Fibroblast of upper back skin (primary cell): ENCODE measurements at places on chromosomes 5 and 9.

- DNase-seq = peak; percentile 89
Measured at GRCh38 chr5:82635561-82636288, 357.6 kb upstream of the RPS23 start.

- DNase-seq = no peak
Measured at GRCh38 chr5:126363658-126364057, 59.6 kb upstream of the GRAMD2B start.

- DNase-seq = no peak
Measured at GRCh38 chr9:93630806-93631411, 54.5 kb downstream of the PHF2 start.

GRCh38 chr5:132251220-132251725 is 6.2 kb upstream of the PDLIM4 start:
- no peak for DNase-seq

- DNase-seq = no peak
Measured at GRCh38 chr5:42022383-42022972, 97.4 kb downstream of the FBXO4 start.

DNA sequence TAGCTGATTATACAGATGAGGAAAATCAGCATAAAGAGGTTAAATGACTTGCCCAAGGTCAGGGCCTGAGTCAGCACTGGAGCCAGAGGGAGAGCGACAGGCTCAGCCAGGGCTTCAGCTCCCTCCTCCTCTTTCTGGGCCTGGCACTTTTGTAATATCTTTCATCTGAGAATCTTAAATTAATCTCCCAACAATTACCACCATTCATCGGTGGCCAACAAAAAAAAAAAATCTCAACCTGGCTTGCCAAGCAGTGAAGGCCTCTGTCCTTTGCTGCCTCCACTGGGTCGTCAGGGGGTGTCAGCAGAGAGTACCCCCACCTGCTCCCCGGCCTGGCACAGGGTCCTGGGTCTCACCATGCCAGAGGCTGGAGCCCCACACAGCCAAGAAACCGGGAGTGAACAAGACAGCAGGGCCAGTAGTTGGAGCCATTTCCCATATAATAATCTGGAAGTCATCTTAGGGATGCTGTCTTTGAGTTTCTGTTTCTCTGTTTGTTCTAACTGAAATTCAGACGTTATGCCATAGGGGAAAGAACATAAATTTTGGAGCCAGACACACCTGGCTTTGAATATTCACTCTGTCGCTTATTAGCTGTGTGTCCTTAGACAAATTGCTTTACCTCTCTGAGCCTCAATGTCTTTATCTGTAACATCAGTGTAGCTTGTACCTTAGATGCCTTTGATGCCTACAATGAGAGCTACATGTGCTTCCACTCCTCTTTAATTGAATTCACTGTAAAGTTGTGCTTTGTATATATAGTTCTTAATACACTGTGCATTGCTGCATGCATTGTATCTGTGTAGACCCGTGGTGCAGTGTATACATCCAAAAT is 299.9 kb upstream of the MSX2 start:
- DNase-seq = no peak

DNA sequence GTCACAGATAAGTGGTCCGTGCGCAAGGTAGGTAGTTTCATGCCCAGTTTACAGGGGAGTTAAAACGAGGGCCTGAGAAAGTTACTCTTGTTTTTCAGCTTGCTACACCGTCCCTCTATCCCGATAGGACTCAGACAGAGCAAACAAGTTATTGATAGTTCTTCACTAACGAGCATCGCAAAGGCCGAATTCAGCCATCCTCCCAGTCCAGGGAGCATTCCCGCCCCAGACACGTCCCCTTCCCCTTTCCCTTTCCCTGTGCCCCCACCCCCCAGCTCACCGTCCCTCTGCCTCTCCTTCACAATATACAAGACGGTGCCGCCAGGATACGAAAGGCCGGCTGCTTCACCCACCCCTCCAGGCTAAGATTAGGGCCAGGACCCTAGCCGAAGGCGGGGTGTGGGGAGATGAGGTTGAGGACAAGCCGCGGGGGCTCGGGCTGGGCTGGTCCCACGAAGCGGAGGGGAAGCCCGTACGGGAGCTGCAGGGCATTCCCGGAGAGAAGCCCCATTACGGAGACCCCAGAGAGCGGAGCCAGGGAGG is 599 bp downstream of the KIAA1191 start:
- peak; percentile 3 for DNase-seq

GRCh38 chr9:133861692-133862091 is 123.5 kb upstream of the SARDH start:
- DNase-seq = no peak

- DNase-seq = no peak
Measured at GRCh38 chr5:7578071-7578470, 182.1 kb downstream of the ADCY2 start.

DNA sequence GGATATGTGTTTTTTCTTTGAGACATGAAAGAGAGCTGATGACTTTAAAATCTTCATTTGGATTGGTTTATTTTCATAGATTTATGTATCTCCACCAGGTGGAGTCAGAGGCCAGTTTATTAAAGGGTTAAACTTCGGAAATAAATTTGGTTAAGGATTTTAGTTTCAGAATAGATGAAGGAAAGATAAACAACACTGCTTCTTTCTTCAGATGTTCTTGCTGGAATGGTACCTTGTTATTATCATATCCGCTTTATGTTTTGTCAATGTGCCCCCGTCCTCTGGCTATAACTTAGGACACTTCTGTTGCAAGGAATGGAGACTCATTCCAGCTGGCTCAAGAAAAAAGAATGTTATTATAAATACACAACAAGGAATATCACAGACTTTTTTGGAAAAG is 81.2 kb downstream of the ALDH1A1 start:
- peak; percentile 24 for DNase-seq

GRCh38 chr5:180837478-180837877 is 23.6 kb downstream of the ZFP62 start:
- DNase-seq = no peak

DNA sequence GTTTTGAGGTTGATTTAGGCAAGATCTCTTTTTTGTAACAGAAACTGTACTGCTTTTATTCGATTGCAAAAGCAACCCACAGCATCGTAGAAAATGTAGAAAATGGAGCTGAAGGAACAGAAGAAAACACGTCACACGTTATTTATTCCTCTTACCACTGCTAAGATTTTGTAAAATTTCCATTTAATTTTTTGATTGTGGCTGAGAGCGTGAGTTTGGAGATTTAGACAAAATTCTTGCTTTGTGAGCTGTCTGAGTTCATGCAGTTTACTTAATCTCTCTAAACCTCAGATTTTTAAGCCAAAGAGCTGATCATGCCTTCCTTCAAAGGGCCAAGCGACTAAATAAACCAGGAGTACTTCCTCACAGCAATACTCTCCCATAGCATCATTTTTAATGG is 24.8 kb downstream of the DPYSL3 start:
- DNase-seq = peak; percentile 80

DNA sequence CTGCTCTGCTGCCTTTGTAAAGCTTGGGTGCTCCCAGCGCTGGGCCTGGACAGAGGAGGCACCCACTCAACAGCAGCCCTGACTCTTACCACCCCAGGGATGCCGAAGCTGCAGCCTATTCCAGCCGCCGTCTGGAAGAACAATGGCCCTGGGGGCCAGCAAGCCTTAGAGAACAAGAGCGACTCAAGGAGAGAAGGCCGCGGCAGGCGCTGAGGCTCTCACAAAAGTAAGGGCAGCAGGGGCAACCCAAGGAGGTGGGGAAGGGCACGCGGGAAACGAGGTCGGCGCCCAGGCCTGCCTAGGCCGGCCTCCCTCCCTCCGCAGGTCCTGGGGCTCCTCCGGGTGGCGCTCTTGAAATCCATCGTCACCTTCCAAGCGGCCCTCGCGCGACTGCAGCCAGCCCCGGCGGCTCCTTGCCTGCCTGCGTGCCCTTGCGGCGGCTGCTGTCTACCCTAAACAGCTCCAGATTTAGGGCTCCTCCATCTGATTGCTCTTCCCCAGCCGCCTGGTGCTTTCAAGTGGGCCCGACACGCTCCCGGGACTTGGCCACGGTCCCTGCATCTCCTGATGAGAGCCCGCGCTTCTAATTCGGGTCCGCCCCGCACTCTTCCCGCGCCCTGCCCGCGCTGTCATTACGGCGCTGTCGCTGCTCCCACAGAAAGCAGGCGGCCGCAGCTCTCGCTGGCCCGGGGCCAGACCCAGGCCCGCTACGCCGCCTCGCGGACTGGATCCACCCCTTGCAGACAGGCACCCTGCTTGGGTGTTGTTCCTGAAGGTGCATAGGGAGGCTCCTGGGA is 213.3 kb downstream of the SEMA6A start:
- DNase-seq = peak; percentile 20

DNA sequence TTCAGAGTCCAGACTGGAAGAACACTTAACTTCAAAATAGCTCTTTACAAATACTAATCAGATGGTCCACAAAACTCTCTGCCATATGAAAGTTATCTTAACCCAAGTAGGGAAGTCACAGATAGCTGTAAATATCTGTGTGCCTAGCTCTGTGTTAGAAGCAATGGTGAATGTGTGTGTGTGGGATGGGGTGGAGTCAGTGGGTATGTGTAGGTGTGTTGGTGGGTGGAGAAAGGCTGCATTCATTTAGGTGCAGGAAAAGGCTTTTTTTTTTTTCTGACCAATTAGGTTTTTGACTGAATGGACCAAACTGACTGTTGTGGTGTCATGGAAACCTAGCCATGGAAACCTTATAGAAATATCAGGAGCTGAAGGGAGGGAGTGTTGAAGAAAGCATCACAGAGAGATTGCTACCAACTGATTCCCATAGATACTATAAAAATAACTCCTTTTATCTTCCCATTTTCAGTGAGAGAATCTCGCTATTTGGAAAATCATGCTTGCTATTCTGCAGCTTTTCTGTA is 156.2 kb upstream of the NR3C1 start:
- no peak for DNase-seq

DNA sequence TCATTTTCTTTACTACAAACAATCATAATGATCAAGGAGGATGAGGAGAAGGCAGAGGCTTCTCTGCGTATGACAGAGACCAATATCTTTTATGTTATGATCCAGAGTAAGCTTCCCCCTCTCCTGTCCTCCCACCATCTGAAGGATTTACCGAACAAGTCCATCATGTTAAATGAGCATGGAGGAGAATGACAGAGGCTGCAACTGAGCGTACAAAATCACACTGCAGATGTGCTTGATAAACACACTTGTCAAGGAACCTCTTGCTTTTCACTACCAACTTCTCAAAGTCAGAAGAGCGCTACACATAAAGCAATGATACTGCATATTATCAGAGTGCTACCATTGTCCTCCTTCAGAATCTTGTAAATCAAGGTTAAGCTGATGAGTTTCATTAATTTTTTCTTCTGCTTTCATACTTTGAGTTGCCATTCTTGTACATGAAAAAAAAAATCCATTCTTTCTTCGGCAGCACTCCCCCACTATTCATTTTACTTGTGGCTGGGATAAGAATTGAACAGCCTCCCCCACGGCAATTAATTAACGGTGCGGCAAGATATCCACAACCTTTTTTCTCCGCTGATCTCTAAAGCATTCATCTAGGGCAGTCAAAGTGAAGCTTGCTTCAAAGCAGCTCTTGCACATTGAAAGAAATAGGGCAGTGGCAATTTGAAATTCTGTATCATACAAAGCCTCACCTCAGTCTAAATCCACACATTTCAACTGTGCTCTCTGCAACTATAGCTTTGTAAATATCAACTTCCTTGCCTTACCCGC is 673.9 kb upstream of the DMAC1 start:
- DNase-seq = no peak

GRCh38 chr5:107672211-107673038 is 1.7 kb upstream of the EFNA5 start:
- peak; percentile 88 for DNase-seq

- no peak for DNase-seq
Measured at GRCh38 chr5:112878760-112879159, 17.7 kb downstream of the SRP19 start.

DNA sequence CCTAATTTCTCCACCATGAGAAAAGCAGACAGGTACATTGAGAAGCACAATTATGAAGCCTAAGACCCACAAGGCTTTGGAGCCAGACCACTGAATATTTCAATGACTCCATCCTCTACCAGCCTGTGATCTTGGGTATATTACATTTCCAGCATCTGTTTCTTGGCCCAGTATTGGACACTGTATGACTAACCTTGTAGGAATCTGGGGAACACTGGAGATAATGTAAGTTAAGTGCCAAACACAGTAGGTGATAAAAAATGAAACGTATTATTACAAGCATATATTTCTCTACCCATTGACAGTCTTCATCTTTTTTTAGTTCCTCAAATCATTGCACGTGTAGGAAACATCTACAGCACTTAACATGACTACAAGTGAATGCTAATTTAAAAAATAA is 28.6 kb upstream of the FEM1C start:
- DNase-seq = peak; percentile 79

GRCh38 chr9:116247791-116248374 is 94.3 kb downstream of the PAPPA start:
- DNase-seq = no peak

DNA sequence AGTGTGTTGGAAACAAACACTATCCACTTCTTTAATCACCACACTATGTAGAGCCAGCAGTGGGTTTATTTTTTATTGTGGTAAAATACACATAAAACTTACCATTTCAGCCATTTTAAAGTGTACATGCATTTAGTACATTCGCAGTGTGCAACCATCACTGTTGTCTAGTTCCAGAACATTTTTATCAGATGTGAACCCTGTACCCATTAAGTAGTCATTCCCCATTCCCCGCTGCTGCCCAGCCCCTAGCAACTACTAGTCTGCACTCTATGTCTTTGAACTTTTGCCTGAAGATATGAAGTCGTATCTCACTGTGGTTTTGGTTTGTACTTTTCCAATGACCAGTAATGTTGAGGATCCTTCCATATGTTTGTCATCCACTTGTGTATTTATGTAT is 30.2 kb upstream of the F2R start:
- DNase-seq = no peak

DNA sequence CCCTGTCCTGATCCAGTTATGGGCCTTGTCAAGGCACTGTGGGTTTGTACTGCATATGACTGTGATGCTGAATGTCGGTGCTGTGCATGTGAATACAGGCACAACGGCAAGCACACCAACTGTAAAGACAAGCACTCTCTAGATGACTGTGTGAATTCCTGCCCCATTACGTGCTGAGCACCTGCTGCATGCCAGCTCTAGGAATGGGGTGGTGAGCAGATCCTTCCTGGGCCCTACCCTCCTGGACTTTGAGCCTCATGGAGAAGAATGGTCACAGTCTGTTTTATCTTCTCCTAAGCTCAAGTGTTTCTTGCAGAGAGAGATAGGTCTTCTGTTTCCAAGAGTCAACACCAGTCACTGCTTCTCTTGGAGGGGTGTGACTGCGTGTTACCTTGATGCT is 56.0 kb upstream of the RARS1 start:
- DNase-seq = no peak

DNA sequence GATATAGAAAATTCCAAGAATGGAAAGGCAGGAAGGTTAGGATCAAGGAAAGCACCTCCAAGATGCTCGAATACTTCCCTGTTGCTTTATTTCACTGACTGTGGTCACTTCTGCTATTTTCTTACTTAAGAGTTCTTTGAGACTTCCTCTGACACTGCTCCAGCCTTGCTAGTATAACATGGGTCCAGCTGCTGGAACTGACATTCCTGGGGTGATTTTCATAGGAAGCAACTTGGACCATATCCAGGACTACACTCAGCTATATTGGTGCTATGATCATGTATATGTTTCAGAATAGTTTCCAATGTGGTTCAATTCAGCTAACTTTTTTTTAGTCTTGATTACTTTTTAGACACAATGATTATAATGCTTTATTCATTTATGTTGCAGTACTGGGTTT is 81.6 kb upstream of the CKMT2 start:
- peak; percentile 83 for DNase-seq

- DNase-seq = no peak
Measured at GRCh38 chr9:68927165-68927564, 86.7 kb downstream of the PRKACG start.
